ENCODE measurements at places on chromosomes 11 and 22.

DNA sequence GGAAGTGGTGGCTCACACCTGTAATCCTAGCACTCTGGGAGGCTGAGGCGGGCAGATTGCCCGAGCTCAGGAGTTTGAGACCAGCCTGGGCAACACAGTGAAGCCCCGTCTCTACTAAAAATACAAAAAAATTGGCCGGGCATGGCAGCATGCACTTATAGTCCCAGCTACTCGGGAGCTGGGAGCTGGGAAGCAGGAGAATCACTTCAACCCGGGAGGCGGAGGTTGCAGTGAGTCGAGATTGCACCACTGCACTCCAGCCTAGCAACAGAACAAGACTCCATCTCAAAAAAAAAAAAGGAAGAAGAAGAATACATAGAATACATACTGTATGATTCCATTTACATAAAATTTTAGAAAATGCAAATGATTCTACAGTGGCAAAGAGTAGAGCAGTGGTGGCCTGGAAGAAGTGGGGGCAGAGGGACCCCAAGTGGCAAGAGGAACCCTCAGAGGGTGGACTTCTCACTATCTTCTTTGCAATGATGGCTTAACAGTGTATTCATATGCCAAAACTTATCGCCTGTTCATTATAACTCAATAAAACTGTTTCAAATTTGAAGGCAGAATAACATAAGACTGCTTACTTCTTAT is 22.0 kb downstream of the PACSIN2 start:
- DNase-seq, result no peak

- peak; percentile 62 for DNase-seq
Observed at GRCh38 chr22:50252082-50253045, 1.3 kb upstream of the HDAC10 start.

GRCh38 chr11:45652781-45653180 is 12.6 kb downstream of the CHST1 start:
- DNase-seq, result no peak

DNA sequence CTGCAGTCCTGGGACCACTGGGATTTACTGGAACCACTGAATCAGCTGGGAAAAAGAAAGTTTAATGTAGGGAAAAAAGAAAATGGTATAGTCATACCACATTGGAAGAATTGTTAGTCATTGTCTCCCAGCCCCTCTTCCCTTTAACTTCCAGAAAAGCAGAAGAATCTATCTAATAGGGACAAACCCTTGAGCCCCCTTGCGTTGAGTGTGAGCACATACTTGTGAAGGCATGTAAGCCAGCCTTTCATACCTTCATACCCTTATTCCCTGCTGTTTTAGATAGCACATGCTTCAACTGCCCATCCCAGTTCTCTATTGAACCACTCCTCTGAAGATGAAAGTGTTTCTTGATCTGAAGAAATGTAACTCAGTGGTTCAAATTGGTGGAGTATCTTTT is 6.6 kb downstream of the TREH start:
- DNase-seq, result no peak

DNA sequence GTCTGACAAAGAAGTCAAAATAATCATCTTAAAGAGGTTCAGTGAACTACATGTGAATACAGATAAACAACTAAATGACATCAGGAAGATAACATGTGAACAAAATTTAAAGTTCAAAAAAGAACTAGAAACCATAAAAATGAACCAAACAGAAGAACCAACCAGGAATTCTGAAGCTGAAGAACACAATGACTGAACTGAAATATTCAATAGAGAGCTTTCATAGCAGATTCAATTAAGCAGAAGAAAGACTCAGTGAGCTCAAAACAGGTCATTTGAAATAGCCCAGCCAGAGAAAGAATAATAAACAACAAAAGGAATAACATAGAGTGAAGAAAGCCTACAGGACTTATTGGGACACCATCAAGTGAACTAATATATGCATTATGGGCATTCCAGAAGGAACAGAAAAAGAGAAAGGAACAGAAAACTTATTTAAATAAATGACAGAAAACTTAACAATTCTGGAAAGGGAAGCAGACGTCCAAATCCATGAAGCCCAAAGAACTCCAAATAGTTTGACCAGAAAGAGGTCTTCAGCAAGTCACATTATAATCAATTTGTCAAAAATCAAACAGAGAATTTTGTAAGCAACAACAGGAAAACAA is 11.0 kb upstream of the SLC36A4 start:
- no peak for DNase-seq

- no peak for DNase-seq
Observed at GRCh38 chr11:440065-441042, 1.5 kb downstream of the ANO9 start.

- no peak for DNase-seq
Observed at GRCh38 chr11:77517226-77517625, 43.3 kb upstream of the PAK1 start.

GRCh38 chr11:30579415-30580175 is 6.6 kb downstream of the MPPED2 start:
- no peak for DNase-seq

- no peak for DNase-seq
Observed at GRCh38 chr22:49303061-49303735, 524.5 kb downstream of the BRD1 start.

DNA sequence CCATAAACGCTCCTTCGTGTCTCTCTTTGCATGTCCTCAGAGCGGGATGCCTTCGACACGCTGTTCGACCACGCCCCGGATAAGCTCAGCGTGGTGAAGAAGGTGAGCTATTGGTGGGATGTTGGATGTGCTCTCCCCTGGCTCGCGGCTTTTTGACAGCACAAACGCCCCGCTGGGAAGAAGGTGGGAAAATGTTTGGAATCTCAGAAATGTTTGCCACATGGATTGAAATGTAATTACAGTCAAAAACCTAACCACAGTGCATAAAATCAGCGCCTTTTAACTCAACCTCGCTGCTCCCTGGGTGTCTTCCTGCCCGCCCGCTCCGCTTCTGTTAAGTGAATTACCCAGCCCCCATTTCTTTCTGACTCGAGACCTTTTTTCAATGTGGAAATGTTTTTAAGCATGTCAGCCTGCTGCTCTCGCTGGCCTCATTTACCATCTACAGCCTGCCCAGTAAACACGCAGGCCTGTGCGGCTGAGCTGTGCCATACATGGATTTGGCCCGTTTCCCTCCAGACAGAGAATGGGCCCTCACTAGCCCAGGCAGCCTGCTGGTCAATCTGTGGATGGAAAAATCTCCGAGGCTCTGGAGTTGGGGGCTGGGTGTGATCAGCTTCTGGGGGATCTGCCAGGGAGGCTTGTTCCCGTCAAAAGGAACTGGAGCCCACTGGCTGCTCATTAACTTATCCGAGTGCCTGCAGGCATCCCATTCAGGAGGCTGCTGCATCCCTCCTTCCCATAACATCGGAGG is 32.7 kb upstream of the PARVG start:
- DNase-seq, result no peak

- no peak for DNase-seq
Observed at GRCh38 chr11:119764108-119764868, 35.3 kb upstream of the NECTIN1 start.

GRCh38 chr22:44366372-44367300 is 53.9 kb upstream of the SHISAL1 start:
- no peak for DNase-seq

DNA sequence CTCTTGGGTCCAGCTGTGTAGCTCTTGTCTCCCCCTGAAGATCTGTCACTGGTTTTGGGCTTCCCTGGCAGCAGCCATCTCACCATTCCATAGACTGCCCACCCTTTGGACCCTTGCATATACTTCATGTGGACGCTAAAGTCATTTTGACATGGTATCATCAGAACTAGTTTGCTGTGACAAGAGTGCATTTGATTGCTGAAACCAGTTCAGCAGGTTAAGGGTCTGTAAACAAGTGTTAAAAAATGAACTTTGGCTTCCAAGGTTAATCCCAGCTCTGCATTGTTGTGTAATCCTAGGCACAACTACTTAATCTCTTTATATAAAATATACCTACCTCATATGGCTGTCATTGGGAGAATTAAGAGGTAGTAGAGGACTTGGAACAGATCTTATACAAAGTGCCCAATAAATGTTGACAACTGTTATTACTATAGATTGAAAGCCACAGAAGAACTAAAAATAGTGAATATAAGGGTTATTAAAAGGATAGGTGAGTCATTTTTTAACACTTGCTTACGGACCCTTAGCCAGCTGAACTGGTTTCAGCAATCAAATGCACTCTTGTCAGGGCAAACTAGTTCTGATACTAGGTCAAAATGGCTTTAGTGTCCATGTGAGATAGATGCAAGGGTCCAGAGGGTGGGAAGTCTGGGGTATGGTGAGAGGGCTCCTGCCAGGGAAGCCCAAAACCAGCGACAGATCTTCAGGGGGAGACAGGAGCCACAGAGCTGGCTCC is 29.4 kb downstream of the CCDC90B start:
- DNase-seq, result no peak

GRCh38 chr11:126172596-126173038 is 38.8 kb downstream of the RPUSD4 start:
- no peak for DNase-seq

DNA sequence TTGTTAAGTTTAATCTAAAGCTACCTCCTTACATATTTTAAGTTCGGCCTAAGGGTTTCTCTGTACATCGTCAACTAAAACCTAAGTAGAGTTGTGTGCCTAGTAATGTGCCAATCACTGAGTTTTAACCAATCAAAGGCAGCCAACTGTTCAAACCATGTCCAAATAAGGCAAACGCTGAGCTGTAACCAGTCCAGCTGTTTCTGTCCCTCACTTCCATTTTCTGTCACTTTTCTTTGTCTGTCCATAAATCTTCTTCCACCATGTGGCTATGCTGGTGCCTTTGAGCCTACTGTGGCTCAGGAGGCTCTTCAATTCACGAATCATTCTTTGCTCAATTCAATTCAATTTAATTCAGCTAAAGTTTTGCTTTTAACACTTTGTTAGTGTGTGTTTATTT is 13.9 kb upstream of the ATXN10 start:
- DNase-seq, result no peak

DNA sequence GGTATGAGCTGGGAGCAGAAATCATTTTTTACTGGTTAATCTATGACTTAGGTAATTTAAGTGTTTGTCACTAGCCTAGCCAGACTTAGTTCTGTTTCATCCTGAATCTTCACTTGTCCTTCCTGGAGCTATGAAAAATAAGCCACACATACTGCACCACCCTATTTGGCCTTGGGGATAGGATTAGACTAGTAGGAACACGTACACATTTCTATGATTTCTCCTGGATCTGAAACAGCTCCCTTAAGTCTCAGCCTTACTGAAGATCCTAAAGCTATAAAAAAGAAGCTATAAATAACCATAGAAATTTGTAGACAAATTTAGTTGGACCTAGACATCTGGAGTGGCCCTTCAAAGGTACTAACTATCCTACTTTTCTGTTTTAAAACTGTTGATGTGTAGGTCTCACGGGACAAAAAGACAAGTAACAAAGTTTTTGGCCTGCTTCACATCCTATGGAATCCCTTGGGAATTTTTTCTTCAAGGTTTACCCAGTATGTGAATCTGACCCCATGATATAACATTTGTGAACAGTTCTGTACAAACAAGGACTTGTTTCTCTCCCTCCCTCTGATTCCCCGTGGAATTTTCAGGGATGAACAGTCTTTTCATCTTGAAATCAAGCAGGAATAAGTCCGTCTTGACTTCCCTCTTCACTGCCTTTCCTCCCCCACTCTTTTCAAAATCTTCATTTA is 275.0 kb downstream of the FAM76B start:
- no peak for DNase-seq

- DNase-seq, result no peak
Observed at GRCh38 chr11:26467506-26467905, 104.6 kb downstream of the MUC15 start.

DNA sequence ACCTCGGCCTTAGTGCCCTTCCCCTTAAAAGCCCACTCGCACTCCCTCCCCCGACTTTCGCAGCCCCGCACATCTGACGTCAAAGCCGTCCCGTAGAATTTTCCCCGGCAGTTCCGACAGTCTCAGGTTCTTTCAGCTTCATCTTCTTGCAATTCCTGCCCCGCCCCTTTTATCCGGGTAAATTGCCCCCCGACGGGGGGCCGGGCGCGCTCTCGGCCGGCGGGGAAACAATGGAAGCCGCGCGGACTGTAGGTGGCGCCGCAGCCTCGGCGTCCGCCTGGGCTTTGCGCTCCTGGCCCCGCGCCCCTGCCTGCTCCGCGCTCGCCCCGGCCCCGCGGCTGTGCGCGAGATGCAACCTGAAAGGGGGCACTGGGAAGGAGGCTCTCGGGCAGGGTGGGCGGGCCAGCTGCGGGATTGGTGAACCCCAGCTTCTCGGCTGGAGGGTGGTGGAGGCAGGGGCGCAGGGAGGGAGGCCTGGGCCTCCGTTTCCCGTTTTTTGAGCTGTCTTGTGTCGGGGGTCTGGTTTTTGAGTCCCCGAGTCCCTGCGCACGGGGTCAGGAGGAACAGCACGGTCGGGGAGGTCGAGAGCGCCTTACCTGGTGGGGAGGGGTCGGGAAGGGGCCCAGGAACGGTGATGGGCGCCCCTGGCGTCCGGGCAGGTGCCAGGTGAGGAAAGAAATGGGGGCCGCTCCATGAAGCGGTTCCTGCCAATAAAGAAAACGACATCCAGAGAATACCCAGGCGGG is 859 bp upstream of the FGF19 start:
- DNase-seq, result no peak

DNA sequence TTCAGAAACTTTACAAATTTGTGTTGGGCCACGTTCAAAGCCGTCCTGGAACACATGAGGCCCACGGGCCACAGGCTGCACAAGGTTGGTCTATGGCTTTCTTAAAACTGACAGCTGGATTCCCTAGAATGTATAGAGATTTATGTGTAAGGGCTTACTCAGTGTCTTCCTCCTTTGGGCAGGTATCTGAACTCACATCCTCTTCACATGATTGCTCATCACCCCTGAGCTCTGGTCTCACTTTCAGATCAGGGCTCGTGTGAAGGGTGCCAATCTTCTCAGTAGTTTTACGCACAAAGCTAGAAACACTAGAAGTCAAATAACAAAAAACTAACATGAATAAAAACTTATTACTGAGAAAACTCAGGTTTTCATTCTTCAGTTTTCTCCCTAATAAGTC is 27.1 kb downstream of the HPS5 start:
- DNase-seq, result no peak

GRCh38 chr22:42077486-42078125 is 1.9 kb upstream of the SMDT1 start:
- DNase-seq, result no peak

DNA sequence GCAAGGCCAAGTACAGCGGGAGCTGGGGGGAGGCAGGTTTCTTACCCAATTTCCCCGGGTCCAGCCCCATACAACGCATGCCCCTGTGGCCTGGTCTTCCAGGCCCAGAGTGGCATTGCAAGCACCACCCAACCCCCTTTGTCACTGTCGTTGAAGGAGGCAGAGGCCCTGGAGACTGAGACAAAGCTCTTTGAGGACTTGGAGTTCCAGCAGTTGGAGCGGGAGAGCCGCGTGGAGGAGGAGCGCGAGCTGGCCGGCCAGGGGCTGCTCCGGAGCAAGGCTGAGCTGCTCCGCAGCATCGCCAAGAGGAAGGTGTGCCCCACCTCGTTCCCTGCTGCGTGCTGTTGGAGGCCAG is 27.8 kb downstream of the PHLDB1 start:
- DNase-seq, result no peak

GRCh38 chr11:120196826-120197225 is 14.0 kb upstream of the OAF start:
- no peak for DNase-seq

Measured in stimulated activated CD4-positive, alpha-beta T cell treated with anti-CD3 and anti-CD28 coated beads, Interleukin-1b, Interleukin-23, amount 100 ng/mL, for 4 hours (primary cell).